GM23248 (cell line): ENCODE measurements at places on chromosomes 4 and X.

- no peak for DNase-seq
These were observed 83.8 kb downstream of the INPP4B start for GRCh38 chr4:142762280-142762679.

- no peak for DNase-seq
These were observed 82.9 kb upstream of the MID1IP1 start for GRCh38 chrX:38718311-38718710.

DNA sequence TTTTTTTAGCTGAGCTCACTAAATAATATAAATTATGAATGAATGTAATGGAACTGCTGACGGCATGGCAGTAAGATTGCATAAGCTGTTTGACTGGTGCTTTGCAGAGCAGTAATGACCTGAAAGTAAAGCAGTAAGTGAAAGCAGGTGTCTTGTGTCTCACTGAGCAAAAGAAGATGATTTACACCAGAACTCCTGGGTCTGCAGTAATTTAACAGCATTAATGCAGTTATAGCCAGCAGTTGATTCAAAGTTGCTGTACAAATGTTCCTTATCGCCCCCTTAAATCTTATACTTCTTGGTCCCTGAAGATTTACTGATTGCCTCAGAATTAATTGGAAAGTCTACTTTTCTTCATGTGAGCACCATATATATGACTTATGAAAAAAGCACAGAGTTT, 187.7 kb downstream of the DCTD start:
- no peak for DNase-seq

DNA sequence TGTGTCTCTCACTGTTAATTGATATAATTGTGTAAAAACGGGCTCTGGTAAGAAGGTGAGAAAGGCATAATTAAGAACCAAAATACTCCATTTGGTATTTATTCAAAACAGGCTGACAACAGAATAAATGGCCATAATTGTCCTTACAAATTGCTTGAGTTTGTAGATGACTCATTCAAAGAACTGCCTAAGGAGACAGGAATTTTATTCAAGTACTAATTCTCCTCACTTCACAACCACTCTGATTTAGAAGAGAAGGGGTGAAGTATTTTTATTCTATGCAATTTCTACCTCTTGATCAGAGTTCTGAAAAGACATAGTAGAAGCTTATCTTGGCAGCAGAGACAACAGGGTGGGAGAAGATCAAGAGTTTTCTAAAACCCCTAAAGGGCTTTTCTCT, 43.1 kb downstream of the ATP11C start:
- peak; percentile 57 for DNase-seq
